ENCODE measurements at places on chromosomes 1 and 21.

DNA sequence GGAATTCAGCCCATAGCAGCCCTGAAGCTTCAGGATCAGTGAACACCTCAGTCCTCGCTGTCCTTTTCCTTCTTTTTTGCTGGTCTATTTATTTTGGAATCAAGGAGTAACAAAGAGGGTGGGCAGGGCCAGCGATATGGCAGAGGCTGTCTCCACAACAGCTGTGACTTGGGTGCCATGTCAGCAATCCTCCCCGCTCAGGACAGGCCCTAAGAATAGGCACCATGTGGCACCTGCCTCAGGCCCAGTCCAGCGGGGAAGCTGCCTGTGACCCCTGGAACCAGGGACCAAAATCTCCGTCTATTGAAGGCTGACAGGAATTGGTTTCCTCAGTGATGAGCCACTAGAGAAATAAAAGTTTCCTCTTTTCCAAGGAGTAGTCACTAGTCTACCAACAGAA lies 58.6 kb upstream of the TNR start:
- DNase-seq: no peak

DNA sequence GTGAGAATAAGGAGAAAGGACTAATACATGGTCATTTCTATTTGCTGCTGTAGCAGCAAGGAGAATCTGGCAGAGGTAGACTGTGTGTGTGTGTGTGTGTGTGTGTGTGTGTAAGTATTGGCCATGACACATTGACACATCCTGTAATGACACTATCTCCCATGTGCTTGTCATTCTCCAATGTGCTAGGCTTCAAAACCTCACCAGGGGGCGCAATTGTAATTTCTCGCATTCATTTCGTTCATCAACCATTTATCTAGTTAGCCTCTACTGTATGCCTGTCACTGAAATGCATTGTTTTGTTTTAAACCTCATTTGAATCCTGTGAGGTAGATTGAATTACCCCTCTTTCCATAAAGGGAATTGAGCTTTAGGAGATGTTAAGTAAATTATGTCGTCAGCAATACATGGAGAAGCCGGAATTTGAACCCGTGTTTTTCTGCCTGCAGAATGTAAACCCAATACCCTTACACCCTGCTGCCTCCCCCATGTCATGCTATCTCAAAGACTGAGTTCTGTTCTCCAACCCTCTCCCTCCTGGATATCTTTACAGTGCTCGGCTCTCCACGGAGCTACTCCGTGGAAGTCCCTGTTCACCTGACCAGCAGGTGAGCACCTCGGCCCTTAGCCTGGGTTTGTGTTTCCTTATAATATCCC lies 100.8 kb downstream of the UCK2 start:
- DNase-seq: peak; percentile 41

DNA sequence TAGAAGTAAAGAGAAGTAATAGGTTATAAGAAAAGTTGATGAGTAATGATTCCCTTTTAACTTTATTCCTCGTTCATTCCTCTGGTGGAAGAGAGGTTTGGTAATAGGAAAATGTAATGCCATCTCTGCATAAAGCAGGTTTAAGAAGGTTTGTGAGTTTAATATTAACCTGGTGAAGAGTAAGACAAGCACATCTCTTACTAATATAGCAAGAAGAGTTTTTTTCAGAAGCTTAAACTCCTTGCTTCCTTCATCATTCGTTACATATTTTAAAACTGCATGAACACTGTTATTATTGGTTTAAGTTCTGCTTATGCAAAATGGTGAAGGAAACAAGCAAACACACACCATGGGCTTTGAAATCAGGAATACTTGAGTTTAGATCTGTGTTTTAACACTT lies 9.2 kb upstream of the PLA2G4A start:
- no peak for DNase-seq

GRCh38 chr1:245085508-245086095 lies 69.2 kb upstream of the KIF26B start:
- peak; percentile 54 for DNase-seq

GRCh38 chr1:208031316-208031931 lies 120.5 kb upstream of the CD34 start:
- no peak for DNase-seq
